Midbrain (tissue), 1 donor: ENCODE measurements at places on chromosomes 13 and 19.

DNA sequence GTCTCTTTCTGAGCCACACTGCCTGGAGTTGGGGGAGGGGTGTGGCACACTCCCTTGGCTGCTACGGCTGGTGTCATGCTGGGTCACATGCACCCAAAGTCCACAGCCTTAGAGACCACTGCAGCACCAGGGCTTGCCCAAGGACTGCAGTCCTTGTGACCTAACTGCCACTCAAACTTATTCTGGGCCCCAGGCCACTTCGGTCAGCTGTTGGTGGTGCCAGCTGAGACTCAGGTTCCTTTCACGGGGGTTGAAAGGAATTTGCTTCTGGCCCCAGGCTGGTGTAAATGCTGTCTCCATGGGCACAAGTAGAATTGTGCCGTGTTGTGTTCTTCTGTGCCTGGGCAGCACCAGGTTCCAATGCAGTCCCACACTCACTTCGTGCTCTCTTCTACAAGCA, 9.5 kb upstream of the VN1R1 start:
- no peak for DNase-seq

GRCh38 chr13:112687836-112688559, 1.8 kb upstream of the ATP11A start:
- DNase-seq, result no peak

DNA sequence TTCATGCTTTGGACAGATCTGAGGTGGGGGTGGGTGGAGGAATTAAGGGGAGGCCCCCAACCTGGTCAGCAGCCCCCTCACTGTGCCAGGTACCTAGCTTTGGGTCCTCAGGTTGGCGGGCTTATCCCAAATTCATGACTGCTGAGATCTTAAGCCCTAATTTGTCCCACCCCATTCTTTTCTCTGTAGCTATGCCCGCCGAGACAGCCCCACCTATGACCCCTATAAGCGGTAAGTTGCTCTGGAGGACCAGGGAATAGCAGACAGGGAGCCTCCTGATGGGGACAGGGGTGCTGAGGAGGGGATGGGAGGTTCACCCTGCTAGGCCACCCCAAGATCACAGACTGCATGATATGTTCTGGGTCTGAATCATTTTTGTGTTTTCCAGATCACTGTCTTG, 14.3 kb downstream of the ZNF296 start:
- no peak for DNase-seq

- no peak for DNase-seq
Observed at GRCh38 chr13:59790626-59791025, 373.1 kb downstream of the DIAPH3 start.

DNA sequence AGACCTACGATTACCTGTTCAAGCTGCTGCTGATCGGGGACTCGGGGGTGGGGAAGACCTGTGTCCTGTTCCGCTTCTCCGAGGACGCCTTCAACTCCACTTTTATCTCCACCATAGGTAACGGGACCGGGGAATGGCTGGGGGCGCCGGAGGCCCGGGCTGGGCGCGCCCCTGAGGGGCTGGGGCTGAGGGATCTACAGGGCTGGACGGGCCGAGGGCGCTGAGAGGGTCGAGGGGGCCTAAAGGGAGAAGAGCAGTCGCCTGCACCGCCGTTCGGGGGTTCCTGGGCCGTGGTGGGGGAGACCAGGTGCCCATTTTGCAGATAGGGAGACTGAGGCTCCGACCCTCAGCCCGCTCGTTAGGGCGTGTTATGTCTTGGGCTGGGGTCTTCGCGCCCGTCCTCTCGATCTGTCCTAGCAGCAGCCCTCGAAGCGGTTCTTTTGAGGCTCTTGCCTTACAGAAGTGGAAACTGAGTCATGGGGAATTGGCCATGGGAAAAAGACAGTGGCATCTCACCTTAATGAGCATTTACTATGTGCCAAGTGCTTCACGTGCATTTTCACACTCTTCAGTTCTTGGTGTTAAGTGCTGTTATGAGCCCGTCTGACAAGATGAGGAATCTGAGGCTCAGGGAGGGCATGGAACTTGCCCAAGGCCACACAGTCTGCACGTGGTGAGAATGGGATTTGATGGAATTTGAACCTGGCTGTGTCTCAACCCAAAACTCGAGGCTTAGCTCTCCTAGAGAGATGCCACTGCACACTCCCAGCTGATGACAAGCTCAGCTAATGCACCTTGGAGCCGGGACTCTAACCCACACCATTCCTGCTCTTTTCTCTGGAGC, 442 bp downstream of the RAB8A start:
- no peak for DNase-seq

DNA sequence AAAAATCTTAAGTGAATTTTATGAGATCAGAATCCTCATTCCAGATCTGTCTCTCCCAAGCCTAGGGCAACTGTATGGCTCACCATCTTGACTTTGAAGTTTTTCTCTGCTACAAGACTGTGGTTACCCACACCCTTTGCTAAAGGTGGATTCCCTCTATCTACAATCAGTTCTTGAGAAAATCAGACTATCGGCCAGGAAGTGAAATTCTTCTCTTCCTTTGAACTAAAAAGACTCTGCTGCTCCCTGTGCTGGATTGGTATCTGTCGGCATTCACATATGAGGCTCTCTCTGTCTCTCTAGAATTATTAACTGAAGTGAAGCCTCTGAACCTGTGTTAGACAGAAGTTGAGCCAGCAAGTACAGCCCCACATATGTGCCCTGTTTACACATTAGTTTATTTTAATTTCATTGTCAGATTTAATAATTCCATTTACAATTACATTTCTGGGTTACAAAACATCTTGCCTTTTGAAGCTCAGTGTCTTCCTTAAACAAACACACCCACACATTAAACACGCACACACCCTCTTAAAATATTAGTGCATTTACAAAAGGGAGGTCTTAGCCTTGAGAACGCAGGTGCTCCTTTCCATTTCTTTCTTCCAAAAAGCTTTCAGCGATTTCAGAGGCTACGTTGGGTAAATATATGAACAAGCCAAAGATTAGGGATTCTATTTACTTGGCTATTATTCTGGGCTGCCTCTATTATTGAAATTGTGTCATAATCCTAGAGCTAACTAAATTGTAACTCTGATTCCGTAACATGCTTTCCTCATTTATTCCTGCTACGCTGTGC, 145.7 kb downstream of the MIPEP start:
- no peak for DNase-seq

- DNase-seq, result no peak
Observed at GRCh38 chr19:6694147-6694815, 24.3 kb upstream of the TNFSF14 start.

- DNase-seq, result peak; percentile 4
Observed at GRCh38 chr19:14786421-14786851, 8.1 kb upstream of the ADGRE2 start.

GRCh38 chr19:12665671-12666264, 774 bp downstream of the MAN2B1 start:
- no peak for DNase-seq

GRCh38 chr19:40511487-40511886, 44.7 kb downstream of the SPTBN4 start:
- no peak for DNase-seq

- DNase-seq, result no peak
Observed at GRCh38 chr19:50178320-50178719, 15.2 kb upstream of the IZUMO2 start.

GRCh38 chr13:44373601-44374347, at the start of gene SERP2:
Gene SERP2 (plus strand): TSS chr13:44373824. CDS start chr13:44374026, 202 bp downstream.
- peak; percentile 48 for DNase-seq

GRCh38 chr19:39939556-39939955, 5.1 kb upstream of the FCGBP start:
- peak; percentile 0 for DNase-seq

GRCh38 chr13:24086642-24087041, 73.9 kb upstream of the SPATA13 start:
- DNase-seq, result no peak

- no peak for DNase-seq
Observed at GRCh38 chr13:113853518-113854237, 10.2 kb downstream of the GAS6 start.

DNA sequence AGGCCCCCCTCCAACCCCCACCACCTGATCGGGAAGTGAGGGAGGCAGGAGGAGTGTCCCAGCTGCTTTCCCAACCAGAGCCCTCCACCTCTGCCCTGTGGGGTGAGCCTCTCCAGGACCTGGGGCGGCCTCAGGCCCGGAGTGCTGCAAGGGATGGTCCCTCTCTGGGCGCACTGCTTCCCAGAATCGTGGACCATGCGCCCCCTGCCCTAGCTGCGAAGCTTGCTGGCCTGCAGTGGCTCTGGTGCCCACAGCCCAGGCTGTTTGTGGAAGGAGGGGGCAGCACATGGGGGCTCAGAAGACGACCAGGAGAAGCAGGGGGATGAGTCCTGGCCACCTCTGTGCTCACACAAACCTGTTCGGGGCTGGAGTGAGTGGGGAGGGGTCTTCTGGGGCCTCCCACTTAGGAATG, 33.6 kb downstream of the CEBPG start:
- DNase-seq, result no peak

DNA sequence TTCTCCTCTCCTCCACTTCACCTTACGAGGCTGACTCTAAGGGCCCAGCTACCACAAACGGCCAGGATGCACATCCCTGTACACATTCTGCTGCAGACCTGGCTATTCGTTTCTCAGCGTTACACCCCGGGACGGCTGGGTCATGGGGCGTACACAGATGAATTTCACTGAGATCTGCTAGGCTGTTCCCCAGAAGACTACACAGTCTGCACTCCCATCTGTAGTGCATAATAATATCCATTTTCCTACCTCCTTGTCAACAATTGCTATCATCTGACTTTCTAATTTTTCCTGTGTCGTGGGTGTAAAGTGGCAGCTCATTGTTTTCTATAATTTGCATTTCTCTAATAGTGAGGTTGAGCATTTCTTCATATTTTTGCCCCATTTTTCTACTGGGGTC, 85.7 kb downstream of the TM9SF2 start:
- no peak for DNase-seq

DNA sequence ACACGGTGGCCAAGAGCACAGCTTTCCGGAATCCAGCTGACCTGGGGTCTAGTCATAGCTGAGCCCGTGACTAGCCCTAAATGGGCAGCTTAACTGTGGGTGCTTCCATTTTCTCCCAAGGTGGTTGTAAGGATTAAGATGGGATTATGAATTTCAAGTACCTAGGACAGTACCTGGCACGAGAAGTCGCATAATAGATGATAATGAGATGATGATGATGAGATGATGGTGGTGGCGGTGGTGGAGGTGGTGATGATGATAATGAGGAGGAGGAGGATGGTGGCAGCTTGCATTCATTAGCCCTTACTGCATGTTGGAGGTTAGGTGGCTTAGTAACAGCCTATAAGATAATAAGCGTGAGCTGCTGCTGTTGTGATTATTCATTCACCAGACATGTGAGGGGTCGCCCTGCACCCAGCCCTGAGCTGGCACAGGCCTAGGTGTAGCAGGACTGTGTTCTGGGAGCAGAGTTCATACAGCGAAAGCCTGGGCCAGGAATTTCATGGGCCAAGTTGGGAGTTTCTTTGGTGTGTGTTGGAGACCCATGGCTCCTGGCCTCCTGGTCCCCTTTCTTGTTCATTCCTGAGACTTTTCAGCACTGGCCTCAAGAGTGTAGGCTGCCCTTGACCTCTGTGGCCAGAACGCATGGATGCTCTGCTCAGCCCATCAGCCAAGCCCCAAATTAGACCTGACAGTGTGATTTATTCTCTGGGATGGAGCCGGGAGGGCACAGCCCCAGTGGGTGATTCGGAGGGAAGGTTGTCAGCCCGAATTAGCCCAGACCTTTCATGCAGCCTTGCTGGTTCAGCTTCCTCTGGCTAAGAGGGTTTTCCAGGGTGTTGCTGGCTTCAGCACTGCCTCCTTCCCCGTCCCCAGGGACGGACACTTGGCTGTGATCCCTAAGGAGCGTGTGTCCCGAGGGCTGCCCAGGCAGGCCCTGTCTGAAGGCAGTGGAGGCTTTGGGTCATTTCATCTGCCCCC, 128.8 kb downstream of the SIPA1L3 start:
- no peak for DNase-seq

DNA sequence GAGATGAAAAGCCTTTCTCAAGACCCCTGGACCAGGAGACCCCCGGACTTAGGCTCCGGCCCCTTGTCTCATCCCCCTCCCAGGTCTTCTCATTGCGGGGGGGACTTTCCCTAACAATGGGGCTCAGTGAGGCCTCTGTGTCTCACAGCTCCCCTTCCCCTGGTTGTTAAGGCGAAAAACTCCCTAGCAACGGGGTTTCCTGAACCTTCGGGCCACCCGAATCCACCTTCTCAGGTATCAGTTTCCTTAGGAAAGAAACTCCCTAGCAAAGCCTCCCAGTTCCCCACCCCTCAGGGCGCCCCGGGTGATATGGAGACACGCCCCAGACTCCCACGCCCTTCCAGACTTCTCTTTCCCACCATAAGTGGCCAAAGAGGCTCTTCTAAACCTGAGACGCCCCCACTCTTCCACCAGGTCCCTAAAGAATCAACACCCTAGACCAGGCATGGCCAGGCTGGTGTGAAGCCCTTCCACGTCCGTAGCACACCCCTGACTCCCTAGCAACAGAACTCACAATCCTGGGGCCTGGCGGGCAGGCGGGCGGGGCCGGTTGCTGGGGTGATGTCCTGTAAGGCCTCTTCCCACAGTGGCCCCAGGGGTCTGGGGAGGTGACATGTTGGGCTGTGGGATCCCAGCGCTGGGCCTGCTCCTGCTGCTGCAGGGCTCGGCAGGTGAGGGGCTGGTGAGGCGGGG, at the start of gene TMEM190:
TSS of gene TMEM190 (plus strand) at position 586 of the 693 bp plus-strand sequence. CDS start at position 614, 28 bp downstream.
- no peak for DNase-seq

- no peak for DNase-seq
Observed at GRCh38 chr19:41547569-41547968, 28.4 kb upstream of the CEACAM21 start.

GRCh38 chr19:11137542-11138384, 17.8 kb downstream of the SPC24 start:
- DNase-seq, result peak; percentile 71

- no peak for DNase-seq
Observed at GRCh38 chr13:113142876-113143275, 15.6 kb upstream of the PROZ start.

DNA sequence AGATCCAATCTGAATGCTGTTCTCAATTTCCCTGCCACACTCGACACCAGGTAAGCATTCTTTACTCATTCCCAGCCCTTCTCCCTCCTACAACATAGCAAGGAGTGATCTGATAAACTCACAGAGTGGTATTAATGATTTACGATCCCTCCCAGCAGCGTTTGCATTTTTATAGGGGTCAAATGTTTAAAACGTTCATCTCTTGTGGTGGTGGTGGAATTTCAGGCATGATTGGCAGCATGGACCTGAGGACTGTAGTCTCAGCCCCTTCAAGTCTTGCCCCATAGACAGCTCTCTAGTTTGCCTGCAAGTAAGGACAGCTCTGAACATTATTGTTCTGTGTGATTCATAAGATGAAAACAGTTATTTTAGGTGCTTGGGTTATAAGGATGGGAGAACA, 565.7 kb downstream of the EFNB2 start:
- no peak for DNase-seq

- no peak for DNase-seq
Observed at GRCh38 chr19:17999684-18000479, 8.1 kb upstream of the ARRDC2 start.

GRCh38 chr19:23776507-23777205, 18.0 kb upstream of the ZNF681 start:
- DNase-seq, result no peak

DNA sequence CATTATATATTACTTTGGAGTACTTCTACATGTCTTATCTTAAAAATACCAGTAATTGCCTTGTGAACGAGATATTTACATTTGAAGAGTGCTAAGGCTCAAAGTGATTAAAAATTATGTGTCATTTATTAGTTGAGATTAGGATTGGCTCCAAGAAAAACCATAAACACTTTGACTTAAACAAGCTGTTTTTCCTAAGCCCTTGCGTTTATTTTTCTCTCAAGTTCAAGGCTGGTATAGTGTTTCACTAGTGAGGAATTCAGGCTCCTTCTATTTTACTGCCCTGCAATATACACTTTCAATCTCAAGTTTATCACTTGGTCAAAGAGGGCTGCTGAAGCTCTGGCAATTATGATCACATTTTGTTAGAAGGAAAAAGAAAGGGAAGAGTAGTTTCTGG, 49.9 kb downstream of the UFM1 start:
- DNase-seq, result no peak
